ENCODE measurements at places on chromosomes 3 and 15.

- no peak for DNase-seq
These were observed 318.1 kb downstream of the FOXP1 start for GRCh38 chr3:71265365-71265915.

DNA sequence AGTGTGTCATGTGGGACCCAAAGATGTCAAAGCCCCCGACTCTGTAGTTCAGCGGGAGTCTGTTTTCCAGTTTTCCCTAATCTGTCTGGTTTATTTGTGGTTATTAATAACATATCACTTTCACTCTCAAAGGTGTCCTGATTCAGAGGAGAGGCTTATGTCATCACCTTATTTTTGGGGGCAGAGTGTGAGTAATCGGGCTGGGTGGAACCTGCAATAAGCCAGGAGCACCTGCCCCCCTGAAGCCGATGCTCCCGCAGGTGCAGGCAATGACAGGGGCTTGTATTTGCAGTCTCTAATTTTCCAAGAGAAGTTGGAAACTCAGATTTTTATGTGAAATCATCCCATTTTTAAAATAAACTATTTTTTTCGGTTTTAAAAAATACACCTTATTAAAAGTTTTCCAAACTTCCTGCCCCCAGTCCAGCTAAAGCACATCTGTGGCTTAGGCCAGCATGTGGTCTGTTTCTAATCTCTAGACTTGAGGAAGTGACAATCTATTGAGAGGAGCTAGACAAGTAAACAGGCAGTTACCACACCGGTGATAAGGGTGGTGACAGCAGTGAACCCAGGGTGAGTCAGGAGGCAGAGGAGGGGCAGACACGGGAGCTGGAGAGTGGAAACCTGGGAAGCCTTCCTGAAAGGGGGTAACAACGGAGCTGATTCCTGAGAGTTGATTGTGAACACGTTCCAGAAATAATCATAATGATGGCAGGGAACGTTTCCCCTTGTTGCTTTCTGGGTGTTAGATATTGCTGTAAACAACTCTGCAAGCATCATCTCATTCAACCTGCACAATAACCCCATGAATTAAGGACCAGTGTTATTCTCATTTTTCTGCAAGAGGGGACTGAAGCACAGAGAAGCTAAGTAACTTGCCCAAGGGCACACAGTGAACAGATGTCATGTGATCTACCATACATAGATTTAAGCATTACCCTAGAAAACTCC is 37.2 kb downstream of the BHLHE40 start:
- no peak for DNase-seq

DNA sequence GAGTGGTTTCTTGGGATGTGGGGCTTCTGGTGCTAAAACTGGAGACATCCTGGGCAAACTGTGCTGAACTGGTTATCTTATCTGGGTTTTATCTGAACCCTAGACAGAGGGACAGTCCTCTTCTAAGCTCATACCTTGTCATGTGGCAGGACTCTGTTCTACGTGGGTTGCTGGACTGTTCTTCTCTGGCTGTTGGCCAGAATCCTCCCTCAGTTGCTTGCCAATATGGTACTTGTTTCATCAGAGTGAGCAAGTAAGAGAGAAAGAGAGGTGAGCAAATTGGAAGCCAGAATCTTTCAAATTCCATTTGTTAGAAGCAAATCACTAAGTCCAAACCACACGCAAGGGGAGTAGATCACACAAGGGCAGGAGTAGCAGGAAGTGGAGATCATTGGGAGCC is 291.5 kb upstream of the TBL1XR1 start:
- no peak for DNase-seq

DNA sequence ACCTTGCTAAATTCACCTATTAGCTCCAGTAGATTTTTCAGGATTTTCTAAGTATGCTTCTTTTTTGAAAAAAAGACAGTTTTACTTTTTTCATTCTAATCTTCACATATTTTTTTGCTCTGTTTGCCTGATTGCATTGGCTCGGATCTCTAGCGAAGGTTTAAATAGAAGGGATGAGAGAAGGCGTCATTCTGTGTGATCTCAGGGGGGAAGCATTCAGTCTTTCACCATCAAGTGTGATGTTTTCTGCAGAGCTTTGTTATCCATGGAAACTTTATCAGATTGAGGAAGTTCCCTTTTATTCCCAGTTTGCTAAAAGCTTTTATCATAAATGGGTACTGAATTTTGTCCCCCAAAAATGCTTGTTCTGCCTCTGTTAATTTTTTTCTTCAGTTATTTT is 120.3 kb downstream of the LRRK1 start:
- no peak for DNase-seq

DNA sequence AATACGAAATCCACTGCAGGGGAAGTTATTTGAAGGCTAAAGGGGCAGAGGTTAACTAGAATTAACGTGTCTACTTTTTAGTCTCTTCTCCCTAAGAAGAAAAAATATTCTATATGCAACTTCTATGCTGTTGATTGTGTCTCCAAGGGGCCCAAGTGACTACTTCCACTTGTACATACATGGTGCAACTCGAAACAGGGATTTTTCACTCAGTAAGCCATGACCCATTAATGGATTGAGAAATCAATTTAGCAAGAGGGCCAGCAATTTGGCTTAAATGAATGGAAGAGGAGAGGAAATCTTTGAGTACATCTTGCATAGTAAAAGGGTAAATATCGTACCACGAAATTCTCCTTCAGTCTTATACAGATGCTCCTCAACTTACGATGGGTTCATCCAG is 151.1 kb upstream of the HES1 start:
- DNase-seq = no peak

GRCh38 chr3:161208931-161209330 is 12.2 kb upstream of the NMD3 start:
- no peak for DNase-seq

Data from stimulated activated CD8-positive, alpha-beta memory T cell treated with anti-CD3 and anti-CD28 coated beads, Interleukin-7, amount 100 ng/mL, for 1 hour (primary cell).